ENCODE measurements at places on chromosomes 13 and 19.

GRCh38 chr13:99536023-99536422 lies 34.8 kb downstream of the TM9SF2 start:
- DNase-seq = no peak

- no peak for DNase-seq
Observed at GRCh38 chr19:47142779-47143178, 12.1 kb downstream of the SAE1 start.

- DNase-seq = peak; percentile 56
Observed at GRCh38 chr19:45446295-45446694, 21.5 kb upstream of the FOSB start.

DNA sequence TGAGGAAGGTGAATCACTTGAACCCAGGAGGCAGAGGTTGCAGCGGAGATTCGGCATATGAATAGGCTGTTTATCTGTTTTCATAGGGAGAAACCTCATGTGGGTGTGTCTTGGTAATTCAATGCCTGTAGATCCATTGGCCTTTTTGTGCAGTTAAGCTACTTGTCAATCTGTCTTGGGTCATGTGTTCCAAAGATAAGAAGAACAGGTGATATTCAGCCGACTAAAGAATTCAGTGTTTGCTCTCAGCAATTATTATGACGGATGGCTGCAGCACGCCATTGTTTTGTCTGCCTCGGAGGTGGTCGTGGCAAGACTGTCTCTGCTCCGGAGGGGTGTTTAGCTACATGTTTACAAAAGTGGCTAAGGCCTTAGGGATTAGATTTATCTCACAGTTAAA lies 573.0 kb upstream of the PCDH9 start:
- no peak for DNase-seq

- no peak for DNase-seq
Observed at GRCh38 chr19:1560286-1560882, 7.7 kb downstream of the MEX3D start.

DNA sequence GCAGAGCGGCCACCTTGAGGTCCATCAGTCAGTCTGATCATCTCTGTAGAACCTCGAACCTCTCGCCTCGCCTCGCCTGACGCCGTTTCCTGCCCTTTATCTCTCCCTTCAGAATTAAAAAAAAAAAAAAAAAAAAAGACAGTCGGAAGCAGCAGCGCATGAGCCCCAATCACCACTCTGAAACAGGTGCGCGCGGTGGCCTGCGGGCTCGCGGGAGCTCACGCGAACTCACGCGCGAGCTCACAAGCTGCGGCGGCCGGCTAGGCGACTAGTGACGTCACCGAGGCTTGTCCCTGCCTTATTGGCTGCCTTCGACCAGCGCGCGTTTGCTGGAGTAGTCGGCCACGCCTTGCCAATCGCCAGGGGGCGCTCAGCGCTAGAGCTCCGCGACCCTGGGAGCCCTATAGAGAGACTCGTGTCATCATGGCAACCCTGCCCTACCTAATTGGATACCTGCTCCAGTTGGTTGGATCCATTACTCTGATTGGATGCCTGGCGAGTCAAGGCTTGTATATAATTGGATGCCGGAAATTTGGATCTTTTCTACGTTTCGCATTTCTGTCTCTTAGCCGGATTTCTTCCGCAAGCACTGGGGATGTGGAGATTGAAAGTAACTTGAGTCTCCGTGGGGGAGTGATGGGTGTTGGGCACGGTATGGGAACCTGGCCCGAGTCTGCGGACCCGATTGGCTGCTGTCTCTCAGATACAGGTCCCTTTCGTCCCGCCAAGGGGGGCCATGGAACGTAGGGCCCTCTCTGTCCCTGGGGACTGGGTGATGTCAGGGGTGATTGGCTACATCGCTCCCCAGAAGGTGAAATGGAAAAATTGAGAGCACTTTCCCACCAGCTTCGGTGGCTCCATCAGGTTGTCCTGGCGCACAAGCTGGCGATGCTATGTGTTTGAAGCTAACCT lies 31.6 kb downstream of the SYT3 start:
- DNase-seq = peak; percentile 55

DNA sequence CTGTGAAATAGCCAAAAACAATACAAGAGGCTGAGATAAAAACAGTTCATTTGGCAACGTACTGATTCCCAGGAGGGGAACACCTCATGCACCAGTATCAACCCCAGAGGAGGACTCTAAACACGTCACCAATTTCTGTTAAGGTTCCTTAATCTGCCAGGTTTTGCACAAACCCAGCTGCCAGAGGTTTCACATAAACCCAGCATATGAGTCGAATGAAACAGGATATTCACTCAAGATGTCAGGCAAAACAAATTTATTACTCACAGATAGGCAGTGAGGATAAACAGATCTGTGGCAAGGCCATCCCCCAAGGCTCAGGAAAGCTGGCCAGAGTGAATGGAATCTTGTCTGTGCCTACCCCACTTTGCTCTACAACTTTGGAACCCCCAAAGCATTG lies 210.9 kb downstream of the GPC5 start:
- no peak for DNase-seq

DNA sequence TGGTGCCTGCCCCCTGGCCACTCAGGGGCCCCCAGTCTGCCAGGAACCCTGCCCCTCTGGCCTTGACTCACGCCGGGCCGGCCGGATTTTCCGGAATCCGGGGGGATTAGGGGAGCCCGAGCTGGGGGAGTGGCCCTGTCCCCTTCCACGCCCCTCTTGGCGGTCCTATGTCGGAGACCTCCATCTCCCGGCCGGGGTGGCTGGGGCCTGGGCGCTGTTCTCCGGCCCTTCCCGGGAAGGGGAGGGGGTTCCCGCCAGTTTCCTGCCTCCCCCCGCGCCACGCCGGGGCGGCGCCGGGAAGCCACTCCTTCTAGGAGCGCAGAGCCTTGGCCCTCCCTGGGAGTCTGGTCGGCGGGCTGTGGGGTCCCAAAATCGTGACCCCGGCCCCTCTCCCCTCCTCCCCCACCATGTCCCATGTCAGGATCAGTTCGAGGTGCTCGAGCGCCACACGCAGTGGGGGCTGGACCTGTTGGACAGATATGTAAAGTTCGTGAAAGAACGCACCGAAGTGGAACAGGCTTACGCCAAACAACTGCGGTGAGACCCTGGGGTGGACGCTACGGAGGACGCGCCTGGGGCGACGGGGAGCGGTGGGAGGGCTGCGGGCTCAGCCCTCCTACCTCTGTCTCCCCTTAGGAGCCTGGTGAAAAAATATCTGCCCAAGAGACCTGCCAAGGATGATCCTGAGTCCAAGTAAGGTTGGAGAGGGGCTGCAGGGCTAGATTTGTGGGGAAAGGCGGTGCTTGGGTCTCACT lies 1.3 kb downstream of the TRIP10 start:
- no peak for DNase-seq

GRCh38 chr19:17346109-17346671 lies 8.8 kb downstream of the GTPBP3 start:
- DNase-seq = peak; percentile 77

GRCh38 chr19:46076951-46077814 lies 36.4 kb upstream of the IGFL4 start:
- DNase-seq = no peak

DNA sequence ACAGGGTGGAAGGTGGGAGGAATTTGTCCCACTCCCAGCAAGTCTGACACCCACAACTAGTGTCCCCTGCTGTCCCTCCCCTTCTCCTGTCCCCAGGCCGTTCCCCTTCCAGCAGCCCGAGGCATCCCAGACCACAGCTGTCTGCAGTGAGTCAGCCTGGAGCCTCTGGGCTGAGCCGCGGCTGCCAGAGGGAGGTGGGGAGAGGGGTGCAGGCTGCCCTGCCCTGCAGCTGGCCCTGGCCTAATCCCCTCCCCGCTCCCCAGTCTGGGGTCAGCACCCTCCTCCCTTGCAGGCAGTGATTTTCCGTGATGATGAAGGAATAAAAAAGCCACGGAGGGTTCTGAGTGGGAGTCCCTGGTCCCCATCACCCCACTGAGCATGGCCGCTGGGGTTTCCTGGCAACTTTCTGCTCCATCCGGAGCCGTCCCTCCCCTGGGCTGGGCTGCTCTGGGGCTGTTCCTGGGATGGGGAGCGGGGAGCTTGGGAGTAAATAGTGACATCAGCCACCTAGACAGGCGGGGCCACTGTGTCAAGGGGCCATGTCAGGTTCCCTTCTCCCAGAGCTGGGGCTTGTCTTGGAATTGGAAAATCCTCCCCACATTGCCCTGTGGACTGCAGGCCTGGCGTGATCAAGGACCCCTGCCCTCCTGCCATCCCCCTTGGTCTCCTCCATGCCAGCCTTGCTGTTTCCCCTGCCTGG lies 16.8 kb downstream of the SPC24 start:
- DNase-seq = no peak

All from CD4-positive, alpha-beta T cell treated with Interleukin-2 at 100 ng/mL for 4 hours (primary cell).